NCI-H1105 treated with DMSO at 0.1 percent for 48 hours (cell line): ENCODE measurements at places on chromosomes 7 and 10.

GRCh38 chr7:42104231-42104630 is 132.8 kb downstream of the GLI3 start:
- DNase-seq, result no peak

DNA sequence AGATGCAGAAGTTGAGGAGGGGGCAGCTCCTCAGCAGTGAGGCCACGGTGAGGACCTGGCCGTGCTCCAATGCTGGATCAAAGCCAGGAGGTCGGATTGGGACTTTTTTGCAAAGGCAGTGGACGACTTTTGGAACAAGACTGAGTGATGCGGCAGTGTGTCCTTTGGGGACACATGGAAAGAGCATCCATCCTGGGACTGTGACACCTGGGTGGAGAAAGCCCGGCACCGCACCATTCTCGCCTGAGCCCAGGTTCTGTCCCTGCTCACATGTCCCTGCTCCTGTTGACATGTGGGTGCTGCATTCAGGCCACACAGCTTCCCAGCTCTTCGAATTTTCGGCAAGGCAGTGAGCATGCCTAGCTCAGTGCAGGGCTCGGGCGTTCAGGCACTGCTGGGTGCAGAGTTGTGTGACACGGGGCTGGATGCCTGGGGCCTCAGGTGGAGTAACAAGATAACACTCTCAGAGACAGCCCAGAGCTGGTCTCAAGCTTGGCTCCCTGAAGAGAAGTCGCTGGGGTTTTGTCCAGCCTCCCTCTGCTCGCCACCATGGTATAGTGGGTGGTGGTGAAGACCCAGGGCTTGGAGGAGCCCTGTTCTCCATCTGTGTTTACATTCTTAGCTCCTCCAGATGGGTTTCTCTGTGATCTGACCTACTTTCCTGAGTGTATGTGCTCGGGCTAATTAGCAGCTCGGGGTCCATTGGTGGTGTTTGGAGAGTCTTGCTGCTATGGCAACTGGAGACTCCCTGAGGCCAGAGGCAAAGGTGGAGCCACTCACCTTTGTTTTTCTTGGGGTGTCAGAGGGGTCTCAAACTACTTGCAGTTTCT is 111.7 kb upstream of the BTBD16 start:
- peak; percentile 11 for DNase-seq

GRCh38 chr7:30681815-30682211 is 443 bp downstream of the CRHR2 start:
- no peak for DNase-seq

GRCh38 chr7:135731-136645 is 56.4 kb upstream of the FAM20C start:
- no peak for DNase-seq

GRCh38 chr7:73954861-73955260 is 73.1 kb upstream of the ELN start:
- DNase-seq, result no peak

- peak; percentile 21 for DNase-seq
Observed at GRCh38 chr10:101570428-101571270, 17.4 kb downstream of the POLL start.

DNA sequence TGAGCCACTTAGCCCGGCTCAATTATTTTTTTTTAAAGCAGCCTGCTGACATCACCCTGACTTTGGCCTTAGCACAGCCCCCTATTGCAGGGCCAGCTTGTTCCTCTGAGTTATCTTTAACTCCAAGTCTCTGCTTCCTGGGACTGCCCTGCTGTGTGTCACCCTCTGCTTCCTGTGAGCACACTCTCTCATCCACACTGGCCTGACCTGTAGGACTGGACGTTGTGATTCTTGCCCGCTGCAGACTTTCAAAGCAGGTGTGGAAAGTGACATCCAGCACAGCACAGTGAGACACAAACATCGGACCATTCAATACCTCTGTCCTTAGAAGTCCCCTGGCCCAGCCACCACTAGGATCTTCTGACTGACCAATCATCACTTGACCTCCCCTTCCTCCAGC is 26.4 kb upstream of the HSPA12A start:
- DNase-seq, result no peak

DNA sequence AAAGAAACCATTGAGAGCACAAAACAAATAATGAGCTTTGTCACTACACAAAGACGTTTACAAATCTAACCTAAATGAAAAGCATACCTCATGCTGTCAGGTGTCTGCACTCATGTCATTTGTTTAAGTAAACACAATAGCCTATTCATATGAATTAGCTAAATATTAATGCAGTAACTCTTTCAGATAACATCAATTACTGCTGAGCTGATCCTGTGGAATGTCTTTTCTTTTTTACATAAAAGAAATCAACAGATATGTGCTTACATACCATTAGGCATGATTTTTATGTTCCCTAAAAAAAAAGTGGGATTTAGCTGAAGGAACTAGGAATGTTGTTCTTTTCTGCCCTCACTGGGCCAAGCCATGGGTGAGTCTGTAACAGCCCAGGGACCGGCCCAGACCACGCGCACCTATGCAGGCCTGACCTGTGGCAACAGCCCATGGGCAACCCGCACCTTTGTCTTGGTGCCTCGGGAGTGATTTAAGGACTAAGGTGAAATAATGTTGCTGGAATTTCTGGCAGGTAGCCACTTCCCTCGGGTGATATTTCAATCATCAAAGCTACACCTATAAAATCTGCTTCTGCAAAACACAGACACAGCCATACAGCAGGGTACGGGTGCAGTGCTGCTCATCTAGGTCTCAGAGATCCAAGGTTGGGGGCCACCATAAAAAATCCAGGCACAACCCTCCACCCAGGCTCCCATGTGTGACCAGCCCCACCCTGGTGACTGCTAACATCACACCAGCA is 44.6 kb downstream of the FGFR2 start:
- peak; percentile 33 for DNase-seq

DNA sequence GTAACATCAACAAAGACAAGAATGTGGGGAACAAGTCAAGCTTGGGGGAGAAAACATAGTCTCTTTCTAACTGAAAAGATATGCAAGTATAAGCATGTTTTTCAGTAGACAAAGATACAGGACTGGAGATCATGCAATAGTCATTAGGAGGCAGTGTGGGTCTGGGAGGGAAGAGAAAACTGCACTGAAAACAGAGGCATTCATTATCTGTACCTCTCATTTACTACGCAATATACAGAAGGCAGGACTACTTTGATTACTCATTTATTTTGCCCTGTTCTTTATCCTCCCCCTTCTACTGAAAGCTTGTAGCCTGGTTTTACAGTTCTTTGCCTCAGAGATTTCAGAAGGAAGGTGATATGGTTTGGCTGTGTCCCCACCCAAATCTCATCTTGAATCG is 341.2 kb downstream of the CRPPA start:
- no peak for DNase-seq

GRCh38 chr7:137625197-137625596 is 221.6 kb downstream of the DGKI start:
- DNase-seq, result no peak

- DNase-seq, result no peak
Observed at GRCh38 chr7:47591655-47592572, 10.0 kb upstream of the TNS3 start.

DNA sequence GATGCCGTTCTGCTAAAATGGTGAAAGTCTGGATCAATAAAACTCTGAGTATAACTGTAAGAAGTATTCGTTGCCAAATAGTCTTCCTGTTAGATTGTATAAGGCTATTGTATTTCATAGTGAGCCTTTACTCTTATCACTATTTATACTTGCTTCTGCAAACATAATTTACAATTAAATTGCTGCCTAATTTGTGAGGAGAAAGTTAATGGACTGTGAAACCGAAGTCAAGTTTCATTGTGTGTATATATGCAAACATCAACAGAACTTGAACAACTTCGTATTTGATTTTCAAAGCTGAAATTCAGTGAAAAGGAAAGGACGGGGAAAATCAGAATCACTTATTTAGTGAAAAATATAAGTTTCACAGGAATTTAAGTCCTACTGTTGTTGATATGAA is 135.9 kb upstream of the CCDC6 start:
- peak; percentile 79 for DNase-seq

- no peak for DNase-seq
Observed at GRCh38 chr7:489876-490275, 29.8 kb downstream of the PDGFA start.

GRCh38 chr10:92547676-92548075 is 26.2 kb downstream of the IDE start:
- DNase-seq, result no peak

GRCh38 chr10:116826803-116827202 is 22.5 kb upstream of the ENO4 start:
- no peak for DNase-seq

- DNase-seq, result no peak
Observed at GRCh38 chr10:98097616-98098015, 36.8 kb upstream of the R3HCC1L start.

- no peak for DNase-seq
Observed at GRCh38 chr7:37446371-37446770, 2.3 kb downstream of the ELMO1 start.

DNA sequence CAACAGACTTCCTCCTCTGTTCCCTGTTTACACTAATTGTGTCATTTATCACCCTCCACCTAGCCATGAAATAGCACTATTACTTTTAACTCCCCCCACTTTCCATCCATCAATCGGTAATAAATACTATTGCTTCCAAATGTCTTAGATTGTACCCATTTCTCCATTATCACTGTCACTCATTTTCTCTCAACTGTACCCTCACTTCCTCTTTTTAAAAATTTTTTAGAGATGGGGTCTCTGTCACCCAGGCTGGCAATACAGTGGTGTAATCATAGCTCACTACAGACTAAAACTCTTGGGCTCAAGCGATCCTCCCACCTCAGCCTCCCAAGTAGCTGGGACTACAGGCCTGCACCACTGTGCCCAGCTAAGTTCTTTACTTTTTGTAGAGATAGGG is 123.5 kb upstream of the EGR2 start:
- no peak for DNase-seq

- no peak for DNase-seq
Observed at GRCh38 chr7:50650057-50650664, 85.0 kb upstream of the DDC start.

GRCh38 chr7:101728128-101728527 is 89.3 kb upstream of the CUX1 start:
- DNase-seq, result peak; percentile 15

DNA sequence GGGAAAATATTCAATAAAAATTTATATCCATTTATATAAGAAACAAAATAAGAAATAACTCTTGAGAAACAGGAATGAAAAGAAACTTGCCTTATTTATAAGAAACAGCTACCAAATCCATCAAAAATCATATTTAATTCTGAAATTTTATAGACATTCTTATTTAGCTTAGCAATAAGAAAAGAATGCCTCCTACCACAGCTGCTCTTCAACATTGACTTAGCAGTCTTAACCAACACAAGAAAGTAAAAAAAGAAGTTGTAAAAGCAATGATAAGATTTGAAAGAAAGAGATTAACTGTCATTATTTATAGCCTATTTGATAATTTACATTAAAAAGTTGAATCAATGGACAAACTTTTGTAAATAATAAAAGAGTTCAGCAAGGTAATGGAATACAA is 212.8 kb downstream of the ZNF365 start:
- no peak for DNase-seq

DNA sequence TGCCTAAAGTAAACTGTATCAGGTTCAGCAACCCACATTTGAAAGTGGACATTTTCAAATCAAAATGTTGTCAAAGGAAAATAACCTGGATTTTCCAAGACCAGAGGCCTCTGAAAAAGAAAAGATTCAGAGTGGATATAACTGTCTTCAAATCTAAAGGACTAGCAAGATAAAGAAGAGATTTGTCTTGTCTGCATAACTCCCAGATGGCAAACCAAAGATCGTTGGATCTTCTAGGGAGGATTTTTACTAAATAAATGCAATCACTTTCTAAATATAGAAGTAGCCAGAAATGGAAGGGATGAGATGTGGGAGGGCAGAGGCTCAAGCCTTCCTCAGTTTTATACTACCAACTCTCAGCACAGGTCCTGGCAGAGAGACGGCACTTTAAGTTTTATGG is 39.0 kb downstream of the CABCOCO1 start:
- no peak for DNase-seq

DNA sequence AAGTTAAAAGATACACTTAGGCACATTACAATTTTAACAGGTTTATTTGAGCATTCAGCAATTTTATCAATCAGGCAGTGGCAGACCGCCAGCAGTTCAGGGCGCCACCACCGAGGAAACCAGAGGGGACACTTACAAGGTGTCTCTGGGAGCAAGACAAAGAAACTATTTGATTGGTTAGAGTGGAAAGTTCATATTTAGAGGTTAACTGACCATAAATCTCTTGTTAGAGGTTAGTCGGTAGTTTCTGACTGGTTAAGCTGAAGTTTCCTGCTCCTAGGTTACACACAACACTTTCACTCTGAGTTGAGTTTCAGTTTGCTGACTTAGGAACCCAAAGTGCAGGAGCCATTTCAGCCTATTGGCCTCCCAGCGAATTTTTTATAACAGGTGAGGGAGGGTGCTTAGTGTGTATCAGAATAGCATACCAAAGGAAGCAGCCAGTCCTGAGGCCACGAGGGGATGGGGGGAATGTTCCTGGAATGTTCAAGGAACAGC is 10.8 kb upstream of the PVRIG start:
- no peak for DNase-seq

DNA sequence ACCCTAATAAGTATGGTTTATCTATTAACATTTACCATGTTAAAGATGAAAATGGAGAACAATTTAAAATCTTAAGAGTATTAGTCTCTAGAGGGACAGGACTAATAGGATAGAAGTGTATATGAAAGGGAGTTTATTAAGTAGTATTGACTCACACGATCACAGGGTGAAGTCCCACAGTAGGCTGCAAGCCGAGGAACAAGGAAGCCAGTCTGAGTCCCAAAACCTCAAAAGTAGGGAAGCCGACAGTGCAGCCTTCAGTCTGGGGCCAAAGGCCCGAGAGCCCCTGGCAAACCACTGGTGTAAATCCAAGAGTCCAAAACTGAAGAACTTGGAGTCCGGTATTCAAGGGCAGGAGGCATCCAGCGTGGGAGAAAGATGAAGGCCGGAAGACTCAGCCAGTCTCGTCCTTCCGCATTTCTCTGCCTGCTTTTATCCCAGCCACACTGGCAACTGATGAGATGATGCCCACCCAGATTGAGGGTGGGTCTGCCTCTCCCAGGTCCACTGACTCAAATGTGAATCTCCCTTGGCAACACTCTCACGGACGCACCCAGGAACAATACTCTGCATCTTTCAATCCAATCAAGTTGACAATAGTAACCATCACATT is 140.8 kb upstream of the FAM20C start:
- DNase-seq, result no peak

DNA sequence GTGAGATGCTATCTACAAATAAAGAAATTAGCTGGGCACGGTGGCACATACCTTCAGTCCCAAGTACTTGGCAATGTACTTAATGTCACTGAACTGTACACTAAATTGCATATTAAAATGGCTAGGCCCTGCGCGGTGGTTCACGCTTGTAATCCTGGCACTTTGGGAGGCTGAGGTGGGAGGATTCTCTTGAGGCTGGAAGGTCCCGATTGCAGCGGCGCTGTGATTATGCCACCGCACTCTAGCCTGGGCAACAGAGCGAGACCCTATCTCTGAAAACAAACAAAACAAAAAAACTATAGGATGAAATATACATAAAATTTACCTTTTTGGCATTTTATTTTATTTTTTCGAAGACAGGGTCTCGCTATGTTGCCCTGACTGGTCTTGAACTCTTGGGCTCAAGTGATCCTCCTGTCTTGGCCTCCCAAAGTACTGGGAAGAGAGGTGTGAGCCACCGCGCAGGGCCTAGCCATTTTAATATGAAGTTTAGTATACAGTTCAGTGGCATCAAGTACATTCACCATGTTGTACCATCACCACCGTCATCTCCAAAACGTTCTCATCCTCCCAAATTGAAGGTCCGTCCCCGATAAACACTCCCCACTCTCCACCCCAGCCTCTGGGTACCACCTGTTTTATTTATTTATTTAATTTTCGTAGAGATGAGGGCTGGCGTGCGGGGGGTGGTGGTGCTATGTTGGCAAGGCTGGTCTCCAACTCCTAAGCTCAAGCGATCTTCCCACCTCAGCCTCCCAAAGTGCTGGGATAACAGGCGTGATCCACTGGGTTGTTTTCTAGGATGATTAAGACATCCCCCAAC is 1.3 kb upstream of the EIF3B start:
- DNase-seq, result peak; percentile 24
